ENCODE measurements at places on chromosomes 16 and 17.
A peak's percentile ranks its signal among the peaks of the same experiment; 100 is the strongest.

GRCh38 chr17:82396601-82397435 is 21.3 kb upstream of the HEXD start:
- no peak for DNase-seq

DNA sequence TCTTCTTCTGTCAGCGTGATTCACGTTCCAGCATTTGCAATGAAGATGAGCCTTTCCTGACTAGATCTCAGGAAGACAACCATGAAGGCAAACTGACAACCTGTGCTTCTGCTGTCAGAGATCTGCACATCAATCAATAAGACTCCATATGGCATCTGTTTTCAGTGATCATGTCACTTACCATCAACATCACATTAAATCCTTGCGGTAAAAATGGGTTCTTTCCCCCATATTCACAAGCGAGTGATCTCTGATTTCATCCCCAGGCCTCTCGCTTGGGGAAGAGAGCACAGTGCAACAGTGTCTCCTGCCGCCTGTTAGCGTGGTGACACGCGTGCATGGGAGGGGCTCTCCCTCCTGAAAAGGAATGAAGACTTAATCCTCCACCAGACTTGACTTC is 11.1 kb downstream of the NACA2 start:
- DNase-seq, result no peak

- DNase-seq, result peak; percentile 35
Measured at GRCh38 chr17:59331929-59332748, 684 bp downstream of the YPEL2 start.

DNA sequence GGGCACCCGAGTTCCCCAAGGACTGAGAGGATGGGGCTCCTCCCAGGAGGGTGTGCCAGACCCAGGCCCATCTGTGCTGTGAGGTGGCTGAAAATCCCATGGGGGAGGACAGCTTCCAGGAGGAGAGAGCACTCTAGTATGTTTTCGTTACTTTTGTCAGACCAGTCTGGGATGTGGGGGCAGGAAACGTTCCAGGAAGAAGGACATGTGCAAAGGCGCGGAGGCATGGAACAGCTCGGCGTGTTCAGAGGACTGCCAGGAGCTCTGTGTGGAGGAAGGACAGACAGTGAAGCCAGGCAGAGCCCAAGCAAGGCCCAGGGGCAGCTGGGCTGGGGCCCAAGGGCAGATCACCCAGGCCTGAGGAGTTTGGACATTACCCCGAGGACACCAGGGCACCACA is 7.0 kb downstream of the CA4 start:
- DNase-seq, result no peak

- DNase-seq, result no peak
Measured at GRCh38 chr17:44002141-44002848, 2.1 kb upstream of the NAGS start.

GRCh38 chr17:31745964-31746600 is 113.0 kb downstream of the COPRS start:
- DNase-seq, result no peak

DNA sequence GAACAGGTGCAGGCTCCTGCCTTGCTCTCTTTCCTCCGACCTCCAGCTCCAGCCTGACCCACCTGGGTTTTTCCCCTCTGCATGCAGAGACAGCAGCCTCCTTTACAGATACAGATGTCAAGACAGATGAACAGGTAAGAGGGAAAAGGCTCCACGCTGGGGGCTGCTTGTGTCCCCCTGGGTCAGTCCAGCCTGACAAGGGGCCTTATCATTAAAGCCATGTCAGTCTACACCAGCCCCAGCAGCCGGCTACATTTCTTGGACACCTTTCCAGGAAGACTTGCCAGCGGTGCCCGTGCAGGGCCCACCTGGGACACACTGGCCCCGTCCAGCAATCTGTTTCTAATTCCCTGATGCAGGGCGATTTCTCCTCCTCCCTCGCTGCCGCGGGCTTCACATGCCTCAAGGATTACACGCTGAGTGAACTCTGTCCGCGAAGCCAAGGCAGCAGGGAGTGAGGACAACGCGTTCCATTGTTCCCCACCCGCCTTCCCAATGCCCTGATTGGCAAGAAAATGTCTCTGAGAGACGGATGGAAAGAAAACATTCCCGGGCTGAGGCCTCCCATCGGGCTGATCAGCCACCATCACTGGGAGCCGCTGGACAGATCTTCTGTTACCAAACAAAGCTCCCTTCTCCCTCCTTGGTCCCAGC is 184.7 kb downstream of the C16orf95 start:
- DNase-seq, result no peak

DNA sequence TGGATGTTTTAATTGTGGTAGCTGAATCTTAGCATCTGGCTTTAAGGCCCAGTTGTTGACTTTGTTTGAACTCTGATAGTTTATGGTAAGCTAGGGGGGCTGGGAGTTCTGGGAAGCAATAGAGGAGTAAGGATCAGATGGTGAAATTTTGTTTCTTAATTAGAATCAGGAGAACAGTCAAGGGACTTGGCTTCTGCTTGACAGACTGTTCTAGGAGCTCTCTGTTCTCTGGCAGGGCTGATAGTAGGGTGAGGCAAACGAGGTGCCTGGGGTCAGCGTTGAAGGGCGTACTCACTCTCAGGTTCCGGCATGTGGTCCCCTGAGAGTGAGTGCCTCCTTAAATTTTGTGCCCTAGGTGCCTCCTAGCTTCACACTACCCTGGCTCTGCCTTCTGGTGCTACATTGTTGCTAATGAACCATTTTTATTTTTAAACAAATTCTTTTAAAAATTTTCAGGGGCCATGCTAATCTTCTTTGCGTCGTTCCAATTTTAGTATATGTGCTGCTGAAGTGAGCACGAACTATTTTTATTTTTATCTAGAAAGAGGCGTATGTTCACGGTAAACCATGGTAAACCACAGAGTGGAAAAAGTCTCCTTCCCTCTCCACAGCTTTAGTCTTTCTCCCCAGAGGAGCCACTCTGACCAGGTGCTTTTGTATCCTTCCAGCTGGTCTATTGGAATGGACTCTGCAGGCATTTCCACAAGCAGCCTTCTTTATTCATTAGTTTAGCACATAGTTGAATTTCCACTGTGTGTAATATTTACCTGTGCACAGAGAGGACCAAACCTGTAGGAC is 19.7 kb downstream of the SLC7A6 start:
- DNase-seq, result no peak

DNA sequence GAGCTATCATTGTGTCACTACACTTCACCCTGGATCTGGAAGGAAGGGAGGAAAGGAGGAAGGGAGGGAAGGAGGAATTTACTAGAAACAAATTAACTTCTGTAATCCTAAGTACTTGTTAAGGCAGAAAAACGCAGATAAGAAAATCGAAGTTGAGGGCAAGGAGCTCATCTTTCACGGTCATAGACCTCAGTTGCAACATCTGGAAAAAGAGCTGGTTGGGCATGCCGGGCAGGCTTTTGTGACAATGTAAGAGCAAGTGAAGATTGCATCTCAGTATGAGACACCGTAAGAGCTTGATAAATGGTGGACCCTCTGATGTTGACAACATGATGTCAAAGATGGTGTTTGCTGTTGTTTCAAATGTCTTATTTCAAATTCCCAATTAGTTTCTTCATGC is 721.5 kb downstream of the MAF start:
- DNase-seq, result no peak

DNA sequence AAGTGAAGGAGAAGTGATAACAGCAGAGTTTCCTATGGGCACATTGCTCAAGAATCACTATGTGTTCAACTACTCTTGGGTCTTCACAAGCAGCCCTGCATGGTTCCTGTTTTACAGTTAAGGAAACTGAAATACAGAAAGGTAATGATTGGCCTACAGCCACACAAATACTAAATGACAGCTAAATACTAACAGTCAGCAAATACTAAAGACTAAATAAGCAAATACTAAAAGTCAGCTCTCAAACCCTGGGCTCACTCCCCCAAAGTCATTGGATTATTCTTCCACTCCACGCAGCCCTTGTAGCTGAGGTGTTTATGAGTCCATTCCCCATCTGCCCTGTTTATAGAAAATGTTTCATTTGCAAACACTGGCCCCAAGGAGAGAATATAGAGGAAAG is 372.7 kb upstream of the CDH11 start:
- no peak for DNase-seq

GRCh38 chr17:35129973-35130351 is 8.5 kb downstream of the FNDC8 start:
- DNase-seq, result no peak

DNA sequence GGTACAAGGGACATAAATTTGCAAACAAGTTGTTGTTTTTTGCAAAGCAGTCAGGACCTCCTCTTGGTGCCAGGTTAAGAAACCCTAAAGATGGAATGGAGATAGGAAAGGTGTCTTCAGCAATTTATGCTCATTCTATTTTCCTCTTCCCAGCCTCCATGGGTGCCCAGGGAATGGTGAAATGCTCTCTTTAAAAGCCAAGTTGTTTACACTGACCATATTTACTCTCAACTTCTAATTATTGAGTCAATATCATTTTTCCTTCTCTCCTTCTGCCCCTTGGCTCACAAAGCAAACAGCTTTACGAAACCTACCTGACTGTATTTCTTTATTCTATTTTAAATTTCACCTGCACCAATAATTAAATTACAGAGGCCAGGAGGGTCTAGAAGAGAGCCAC is 138.5 kb upstream of the IRX3 start:
- no peak for DNase-seq

DNA sequence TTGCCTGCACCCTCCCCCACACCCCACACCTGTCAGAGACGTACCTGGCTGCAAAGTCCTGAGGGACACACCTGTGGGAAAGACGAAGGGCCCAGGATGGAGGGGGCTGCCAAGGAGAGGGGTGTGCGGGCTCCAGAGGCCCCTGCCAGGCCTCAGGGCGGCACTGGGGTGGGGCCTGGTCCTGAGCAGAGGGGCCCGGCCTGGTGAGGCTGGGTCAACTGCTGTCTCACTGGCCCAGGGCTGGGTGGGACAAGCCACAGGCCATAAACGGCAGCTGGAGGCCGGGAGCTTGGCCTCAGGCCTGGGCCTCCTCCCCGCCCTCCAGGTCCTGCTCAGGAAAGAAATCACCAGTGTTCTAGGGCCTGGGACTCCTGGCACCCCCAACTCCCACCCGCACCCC is 510 bp downstream of the TPSG1 start:
- no peak for DNase-seq

- DNase-seq, result peak; percentile 16
Measured at GRCh38 chr16:75080205-75081029, 36.2 kb downstream of the LDHD start.

- DNase-seq, result peak; percentile 54
Measured at GRCh38 chr17:18093616-18094408, 6.1 kb downstream of the DRG2 start.

- peak; percentile 13 for DNase-seq
Measured at GRCh38 chr16:67663151-67663876, 2.6 kb downstream of the PARD6A start.

DNA sequence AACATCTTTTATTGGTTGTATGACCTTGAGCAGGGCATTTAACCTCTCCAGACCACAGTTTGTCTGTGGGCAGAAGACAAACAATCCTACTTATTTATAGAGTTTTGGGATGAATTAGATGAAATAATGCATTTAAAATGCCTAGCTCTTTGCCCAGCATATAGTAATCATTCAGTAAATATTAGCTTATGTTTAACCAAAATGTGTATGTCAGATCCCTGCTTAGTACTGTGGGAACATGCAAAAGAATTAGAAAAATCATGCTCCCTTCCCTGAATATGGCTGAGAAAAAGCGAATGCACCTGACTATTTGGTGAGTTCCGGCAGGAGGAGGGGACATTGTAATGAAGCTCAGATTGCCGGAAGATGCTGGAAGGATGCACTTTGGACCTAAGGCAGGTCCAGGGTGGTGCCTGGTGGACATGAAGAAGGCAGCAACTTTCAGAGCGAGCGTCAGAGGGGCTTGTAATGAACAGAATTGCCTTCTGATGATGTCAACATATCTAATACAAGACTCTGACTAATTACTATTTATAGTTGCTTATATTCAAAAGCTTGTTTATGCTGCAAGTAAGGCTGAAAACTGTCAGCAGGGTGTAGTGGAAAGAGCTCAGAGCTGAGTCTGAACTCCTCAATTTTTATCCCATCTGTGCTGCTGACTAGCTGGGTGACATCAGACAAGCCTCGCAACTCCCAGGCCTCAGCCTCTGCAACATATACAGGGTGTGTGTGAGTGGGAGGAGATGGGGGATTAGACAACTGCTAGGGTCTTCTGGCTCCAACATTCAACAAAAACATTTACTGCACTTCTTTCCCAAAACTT is 221.2 kb downstream of the PRKCA start:
- no peak for DNase-seq

DNA sequence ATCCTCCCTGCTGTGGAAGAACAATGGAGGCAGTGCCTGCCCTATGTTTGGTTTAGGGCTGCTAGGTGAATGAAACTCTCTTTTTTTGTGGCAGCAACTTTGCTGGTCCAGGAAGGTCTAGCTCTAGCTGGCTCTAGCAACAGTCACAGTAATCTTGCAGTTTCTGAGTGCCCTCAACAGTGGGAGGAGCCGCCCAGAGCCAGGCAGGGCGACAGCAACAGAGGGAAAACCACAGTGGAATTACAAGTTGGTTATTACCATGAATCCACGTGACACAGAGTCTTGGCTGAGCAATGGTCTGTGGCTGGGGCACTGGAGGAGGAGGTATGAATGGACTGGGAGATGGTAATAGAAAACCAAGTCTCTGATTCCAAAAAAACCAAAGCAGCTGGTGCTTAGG is 10.3 kb downstream of the HSPB9 start:
- DNase-seq, result peak; percentile 93

GRCh38 chr17:57187391-57187790 is 68.9 kb upstream of the MSI2 start:
- DNase-seq, result no peak

DNA sequence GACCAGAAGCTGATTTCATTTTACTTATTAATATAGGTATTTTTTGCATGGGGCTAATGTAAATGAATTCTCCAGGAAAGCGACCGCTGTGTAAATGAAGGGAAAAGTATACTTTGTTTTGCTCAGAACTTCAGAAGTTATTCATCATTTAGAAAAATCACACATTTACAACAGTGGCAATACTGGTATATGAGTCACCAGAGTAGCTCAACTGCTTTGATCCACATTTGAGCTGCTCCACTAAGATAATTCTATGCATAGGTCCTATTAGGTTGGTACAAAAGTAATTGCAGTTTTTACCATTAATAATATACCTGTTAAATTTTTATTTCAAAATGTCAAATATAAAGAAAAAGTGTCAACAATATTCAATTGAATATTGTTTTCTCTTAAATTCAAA is 22.9 kb upstream of the DYNLRB2 start:
- DNase-seq, result no peak

- no peak for DNase-seq
Measured at GRCh38 chr17:74485022-74485743, 18.7 kb downstream of the CD300A start.

GRCh38 chr16:61263400-61263799 is 772.8 kb downstream of the CDH8 start:
- no peak for DNase-seq

Data from Kasumi-1 (cell line).